ENCODE measurements at places on chromosomes 5 and 9. TPM values are rescaled to one million over a fixed set of nuclear protein-coding genes. Genes with fewer than 3 reads are reported as not detected.
A peak's percentile ranks its signal among the peaks of the same experiment; 100 is the strongest.

GRCh38 chr5:72184408-72184807 lies 77.1 kb downstream of the MAP1B start:
- DNase-seq, result peak; percentile 23

DNA sequence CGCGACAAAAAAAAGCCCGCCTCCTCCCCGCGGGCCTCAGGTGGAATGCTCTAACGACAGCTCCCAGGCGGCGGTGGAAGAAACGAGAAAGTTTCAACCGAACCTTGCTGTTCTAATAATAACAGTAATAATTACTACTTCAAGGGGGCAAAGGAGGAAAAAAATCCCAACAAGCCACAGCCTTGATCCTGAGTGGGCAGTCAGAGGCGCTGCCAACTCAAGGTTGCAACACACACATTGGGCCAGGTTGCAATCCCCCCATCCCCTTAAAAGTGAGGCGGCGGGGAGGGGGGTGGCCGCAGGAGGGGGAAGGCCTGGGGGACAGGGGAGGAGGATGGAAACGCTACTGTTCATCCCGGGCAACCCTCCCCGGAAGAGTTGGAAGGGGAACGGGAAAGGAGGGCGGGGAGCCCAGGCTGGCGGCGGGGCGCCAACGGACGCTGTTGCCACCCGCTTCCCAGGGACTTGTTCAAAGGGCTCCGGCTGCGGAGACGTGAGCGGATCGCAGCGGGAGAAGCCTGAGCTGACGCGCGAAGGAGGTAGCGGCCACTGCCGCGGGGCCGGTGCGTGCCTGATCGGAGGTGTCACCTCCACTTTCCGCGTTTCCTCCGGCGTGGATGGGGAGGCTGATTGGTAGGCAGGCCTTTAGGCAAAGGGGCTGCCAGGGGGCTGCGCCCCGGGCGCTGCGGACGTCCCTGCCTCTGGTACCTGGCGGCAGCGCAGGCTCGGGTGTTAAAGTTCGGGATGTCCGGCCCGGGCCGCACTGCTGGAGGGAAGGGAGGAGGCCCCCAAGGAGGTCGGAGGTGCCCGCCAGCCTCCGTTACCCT lies 647 bp downstream of the SMARCA2 start:
- peak; percentile 65 for DNase-seq

GRCh38 chr9:93902780-93903655 lies 52.1 kb downstream of the BARX1 start:
- no peak for DNase-seq

DNA sequence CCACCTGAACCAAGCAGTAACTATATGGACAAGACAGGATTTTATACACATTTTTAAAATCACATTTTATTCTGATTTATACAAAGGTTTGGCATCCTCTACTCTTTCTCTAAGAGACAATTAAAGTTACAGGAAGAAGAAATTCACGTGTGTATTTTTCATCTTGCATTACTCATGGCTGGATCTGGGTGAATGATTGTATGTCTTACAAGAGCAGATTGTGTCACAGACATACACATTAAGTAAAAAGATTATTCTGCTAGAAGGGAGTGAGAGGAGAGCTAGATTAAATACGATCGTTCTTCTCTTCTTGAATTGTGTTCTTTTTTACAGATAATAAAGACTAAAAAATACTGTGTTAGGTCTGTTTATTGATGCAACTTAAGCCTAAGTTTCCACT lies 20.8 kb upstream of the CEP120 start:
- DNase-seq, result no peak

GRCh38 chr5:56459394-56460194 lies 226.5 kb upstream of the ANKRD55 start:
- no peak for DNase-seq

GRCh38 chr5:57313716-57314115 lies 139.9 kb downstream of the GPBP1 start:
- DNase-seq, result no peak

DNA sequence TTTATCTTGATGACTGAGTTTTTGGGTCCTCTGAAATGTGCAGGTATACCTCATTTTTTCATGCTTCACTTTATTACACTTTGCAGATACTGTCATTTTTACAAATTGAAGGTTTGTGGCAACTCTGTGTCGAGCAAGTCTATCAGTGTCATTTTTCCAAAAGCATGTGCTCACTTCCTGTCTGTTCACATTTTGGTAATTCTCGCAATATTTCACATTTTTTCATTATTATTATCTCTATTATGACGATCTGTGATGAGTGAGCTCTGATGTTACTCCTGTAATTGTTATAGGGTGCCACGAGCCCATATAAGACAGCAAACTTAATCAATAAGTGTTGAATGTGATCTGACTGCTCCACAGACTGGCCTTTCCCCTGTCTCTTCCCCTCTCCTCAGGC lies 73.4 kb upstream of the FBXW11 start:
- DNase-seq, result no peak

Gene FCN2
- polyA plus RNA-seq, result not detected

Gene IL17B
- polyA plus RNA-seq, result 5.6 TPM

Gene FOXI1
- polyA plus RNA-seq, result not detected

Gene NKD2
- 5.3 TPM for polyA plus RNA-seq

Measured in stomach (tissue), 19 donors.